Right lung (tissue), 10 donors: ENCODE measurements at places on chromosomes 16 and 17.

DNA sequence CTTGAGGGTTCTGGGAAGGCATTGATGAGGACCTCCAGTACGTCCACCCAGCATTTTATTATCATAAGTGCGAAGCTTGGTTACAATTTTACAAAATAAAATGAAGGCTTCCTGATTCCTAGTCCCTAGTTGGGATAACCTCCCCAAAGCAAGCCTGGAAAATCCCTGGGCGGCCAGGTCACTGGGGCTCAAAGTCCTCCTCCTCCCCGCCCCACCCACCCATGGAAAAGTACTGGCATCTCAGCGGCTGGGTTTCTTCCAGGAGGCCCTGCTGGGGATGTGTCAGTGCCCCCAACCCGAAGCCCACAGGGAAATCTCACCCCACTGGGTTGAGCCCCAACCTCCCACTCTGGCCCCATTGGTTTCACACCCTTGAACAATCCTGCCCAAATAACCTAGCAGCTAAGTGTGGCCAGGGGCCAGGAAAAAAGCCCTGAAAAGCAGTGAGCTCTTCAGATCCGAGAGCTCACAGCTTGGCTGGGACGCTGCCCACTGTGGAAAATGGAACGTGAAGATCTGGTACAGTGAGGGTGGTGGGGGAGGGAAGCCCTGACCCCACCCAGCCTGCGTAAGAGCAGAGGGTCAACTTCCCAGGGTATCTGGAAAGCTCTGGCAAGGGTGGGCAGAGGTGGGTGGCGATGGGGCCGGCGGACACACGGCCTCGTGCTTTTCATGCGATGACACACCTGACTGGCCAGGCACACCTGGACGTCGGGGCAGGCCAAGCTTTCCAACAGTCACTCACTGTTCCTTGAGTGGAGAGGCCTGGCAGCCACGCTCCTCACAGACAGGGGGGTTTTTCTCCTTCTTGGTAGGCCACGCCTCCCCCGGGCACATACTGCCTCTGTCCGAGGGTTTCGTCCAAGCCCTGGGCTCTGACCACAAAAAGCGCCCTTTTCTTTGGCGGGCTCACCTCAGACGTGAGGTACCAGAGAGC is 324.5 kb downstream of the SOX9 start:
- no peak for DNase-seq

- DNase-seq: no peak
These were observed 6.1 kb upstream of the MGAT5B start for GRCh38 chr17:76862079-76862478.

DNA sequence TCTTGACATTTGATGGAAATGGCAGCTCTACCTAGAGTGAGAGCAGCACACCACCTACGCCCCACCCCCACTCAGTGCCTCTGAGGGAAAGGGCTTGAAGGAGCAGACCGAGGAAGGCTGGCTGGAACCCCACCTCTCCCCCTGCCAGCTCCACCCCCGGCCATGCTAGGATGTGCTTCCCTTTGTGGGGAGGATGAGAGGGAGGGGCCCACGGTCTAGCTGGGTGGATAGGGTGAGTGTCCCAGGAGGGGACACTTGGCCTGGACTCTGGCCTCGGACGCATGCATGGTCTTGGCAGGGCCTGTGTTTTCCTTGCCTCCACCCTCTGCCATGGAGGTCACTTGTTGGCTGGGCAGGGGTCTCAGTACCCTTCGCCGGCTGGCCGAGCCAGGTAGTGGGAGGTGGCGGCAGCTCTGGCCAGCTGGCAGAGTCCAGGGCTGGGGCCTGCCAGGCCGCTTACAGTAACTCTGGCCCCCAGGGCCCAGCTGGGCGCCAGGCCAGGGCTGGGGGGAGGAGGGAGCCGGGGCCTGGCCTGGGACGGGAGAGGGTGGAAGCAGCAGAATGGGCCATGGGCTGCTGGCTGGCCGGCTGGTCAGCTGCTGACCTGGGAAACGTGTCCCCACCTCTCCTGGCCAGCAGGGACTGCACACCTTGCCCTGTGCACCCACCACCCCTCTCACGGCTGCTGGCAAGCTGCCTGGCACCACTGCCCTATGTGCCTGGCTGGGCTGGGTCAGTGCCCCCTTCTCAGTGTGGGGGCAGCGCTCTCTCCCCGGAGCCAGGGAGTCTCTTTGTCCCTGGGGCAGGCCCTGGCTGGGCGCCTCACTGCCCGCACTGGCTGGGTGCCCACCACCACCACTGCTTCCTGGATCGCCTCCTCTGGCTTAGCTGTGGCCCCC is 23.0 kb downstream of the RARA start:
- peak; percentile 85 for DNase-seq

GRCh38 chr17:48335858-48336500 is 94.0 kb downstream of the SKAP1 start:
- peak; percentile 78 for DNase-seq

GRCh38 chr17:4540224-4540651 is 14.9 kb downstream of the MYBBP1A start:
- no peak for DNase-seq
